ENCODE measurements at places on chromosomes 16 and 17.

- DNase-seq: no peak
These were observed 1.9 kb upstream of the ECI1 start for GRCh38 chr16:2253293-2253692.

DNA sequence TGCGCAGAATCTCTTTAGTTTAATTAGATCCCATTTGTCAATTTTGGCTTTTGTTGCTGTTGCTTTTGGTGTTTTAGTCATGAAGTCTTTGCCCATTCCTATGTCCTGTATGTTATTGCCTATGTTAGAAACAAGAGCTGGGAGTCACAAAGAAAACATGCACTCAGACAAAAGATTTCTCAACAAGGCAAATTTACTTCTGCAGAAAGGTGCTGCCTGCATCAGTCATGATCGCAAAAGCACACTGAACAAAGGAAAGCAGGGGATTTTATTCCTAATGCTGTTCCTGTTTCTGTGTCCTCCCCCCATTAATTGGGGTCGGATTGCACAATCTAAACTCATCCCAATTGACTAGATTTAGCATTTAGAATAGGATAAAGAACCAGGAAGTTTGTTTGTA lies 55.9 kb downstream of the ATF7IP2 start:
- no peak for DNase-seq

- no peak for DNase-seq
These were observed 150.8 kb upstream of the IRX3 start for GRCh38 chr16:54437401-54437800.

GRCh38 chr16:74485916-74486315 lies 64.6 kb upstream of the CLEC18B start:
- DNase-seq: no peak

DNA sequence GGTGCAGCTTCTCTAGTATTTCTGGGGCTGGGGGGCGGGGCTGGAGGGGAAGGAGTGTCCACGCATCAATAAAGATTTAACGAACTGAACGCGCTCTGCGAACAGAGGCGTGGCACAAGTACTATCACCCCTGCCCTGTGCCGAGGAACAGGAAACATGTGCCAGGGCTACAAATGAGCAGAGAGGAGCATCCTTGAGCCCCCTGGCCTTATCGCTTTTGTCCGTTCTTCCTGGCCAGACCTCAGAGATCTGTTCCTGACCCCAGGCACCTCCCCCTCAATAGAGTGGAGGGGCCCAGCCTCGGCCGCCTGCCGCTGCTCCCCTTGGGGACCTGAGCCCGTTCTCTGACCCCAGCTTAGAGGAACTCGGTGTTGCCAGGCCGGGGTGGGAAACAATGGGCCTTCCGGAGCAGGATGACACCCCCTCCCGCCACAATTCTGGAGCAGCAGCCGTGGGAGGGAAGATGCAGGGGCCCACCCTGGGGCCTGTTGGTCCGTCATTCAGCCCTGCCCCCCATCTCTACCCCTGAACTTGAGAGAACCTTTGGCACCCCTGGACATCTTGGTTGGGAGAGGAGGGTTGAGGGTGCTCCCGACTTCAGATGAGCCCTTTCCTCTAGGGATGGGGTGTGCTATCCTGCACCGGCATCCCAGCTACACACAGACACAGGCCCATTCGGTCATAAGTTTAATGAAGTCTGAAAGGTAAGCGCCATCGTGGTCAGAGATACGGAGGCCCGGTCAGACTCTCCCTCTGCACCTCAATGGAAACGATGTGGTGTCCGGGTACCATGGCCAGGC lies 1.1 kb downstream of the NAA38 start:
- peak; percentile 17 for DNase-seq

- DNase-seq: no peak
These were observed 71.6 kb downstream of the RAI1 start for GRCh38 chr17:17752821-17753321.

- no peak for DNase-seq
These were observed 76.5 kb upstream of the ATP2A3 start for GRCh38 chr17:4040784-4041183.

- peak; percentile 34 for DNase-seq
These were observed 47.2 kb downstream of the MEOX1 start for GRCh38 chr17:43614561-43614960.

- DNase-seq: peak; percentile 61
These were observed 47.6 kb downstream of the GOSR1 start for GRCh38 chr17:30524847-30525246.

GRCh38 chr17:39064374-39064773 lies 87.1 kb downstream of the PLXDC1 start:
- peak; percentile 61 for DNase-seq

- DNase-seq: no peak
These were observed 17.7 kb downstream of the NT5M start for GRCh38 chr17:17320911-17321220.

Data from muscle of back (tissue), 13 donors.